ENCODE measurements at places on chromosomes 2 and 18. TPM values are rescaled to one million over a fixed set of nuclear protein-coding genes. Genes with fewer than 3 reads are reported as not detected.

DNA sequence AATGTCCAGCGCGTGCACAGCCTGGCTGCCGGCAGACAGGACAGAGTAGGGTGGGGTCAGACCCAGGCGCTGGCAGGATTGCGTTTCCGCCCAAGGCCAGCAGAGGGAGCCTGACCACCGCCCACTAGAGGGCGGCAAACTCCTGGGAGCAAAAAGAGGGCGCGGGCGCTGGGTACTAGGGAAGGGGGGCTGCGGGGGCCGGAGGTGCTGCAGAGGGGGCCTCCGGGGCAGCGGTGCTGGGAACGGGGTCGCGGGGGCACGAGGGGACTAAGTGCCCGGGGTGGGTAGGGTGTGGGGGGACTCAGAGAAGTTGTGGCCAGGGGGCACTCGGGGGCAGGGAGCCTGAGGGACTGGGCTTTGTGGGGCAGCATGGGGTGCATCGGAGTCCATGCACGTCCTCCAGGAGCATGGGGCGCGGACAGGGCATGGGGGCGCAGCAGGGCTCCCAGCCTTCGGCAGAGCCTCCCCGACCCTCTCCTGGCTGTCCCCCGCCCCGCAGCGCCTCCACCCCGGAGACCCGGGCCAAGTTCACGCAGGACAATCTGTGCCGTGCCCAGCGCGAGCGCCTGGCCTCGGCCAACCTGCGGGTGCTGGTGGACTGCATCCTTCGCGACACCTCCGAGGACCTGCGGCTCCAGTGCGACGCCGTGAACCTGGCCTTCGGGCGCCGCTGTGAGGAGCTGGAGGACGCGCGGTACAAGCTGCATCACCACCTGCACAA, 3.2 kb downstream of the TEKT4 start:
- DNase-seq, result no peak

SLC4A5 gene
- 0.76 TPM for total RNA-seq

DNA sequence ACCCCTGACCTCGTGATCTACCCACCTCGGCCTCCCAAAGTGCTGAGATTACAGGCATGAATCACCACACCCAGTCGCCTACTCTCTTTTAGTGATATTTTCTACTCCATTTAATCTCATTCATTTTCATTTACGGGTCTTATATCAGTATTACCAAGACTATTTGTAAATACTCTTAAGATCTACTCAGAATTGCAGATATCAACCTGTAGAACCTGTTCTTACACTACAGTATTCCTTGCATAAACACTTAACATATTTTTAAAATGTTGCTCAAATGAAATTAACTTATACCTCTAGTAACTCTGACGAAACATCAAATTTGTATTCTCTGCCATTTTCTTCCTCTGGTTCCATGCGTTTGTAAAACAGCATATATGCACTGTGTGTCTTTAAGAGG, 79.3 kb downstream of the C2orf74 start:
- no peak for DNase-seq

DNA sequence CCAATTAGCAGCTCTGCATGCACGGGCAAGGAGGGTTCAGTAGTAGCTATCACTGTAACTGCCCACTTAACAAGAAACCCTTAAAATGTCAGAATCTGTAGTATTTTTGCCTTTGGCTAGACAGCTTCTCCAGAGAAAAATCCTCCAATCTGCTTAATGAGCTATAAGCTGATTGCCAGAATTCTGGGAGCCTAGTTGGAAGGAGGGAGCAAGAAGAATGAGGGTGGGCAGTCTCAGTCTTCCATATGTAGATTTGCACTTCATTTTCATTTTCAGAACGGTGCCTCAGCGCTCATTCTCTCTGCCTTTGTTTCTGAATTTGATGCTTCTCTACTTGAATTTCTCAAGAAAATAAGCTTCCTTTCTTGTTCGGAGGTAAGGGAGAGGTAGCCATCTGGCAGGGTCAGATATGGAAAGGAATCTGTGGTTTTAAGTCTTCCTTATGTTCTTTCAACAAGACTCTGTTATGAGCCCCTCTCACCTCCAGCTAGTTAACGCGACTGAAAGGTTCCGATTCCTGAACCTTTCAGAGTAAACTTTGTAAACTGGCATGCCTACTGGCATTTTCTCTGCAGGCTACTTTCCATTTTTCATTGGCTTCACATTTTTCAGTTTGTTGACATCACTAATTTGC, 53.5 kb downstream of the HNRNPLL start:
- no peak for DNase-seq

PLEKHH2 gene
- 2.3 TPM for total RNA-seq

GRCh38 chr18:25189391-25190185, 162.4 kb downstream of the ZNF521 start:
- DNase-seq, result no peak

- no peak for DNase-seq
Measured at GRCh38 chr2:234394450-234394849, 102.4 kb downstream of the ARL4C start.

- DNase-seq, result no peak
Measured at GRCh38 chr2:100902817-100903405, 83.0 kb downstream of the NPAS2 start.

DNA sequence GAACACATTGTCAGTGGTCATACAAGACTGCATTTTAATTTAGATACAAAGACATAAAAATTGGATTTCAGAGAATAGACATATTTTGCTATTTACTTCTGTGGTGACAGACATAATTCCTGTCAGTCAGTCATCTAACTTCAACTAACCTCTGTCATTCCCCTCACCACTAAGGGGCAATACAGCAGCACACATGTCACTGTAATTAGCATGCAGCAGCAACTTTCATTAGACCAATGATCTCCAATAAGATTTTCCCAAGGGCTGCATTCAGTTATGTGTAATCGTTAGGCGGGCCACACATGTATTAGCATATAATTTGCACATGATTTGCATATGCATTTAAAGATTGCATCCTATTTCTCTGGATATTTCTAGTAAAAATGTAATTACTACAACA, 624.5 kb downstream of the NR4A2 start:
- no peak for DNase-seq

DNA sequence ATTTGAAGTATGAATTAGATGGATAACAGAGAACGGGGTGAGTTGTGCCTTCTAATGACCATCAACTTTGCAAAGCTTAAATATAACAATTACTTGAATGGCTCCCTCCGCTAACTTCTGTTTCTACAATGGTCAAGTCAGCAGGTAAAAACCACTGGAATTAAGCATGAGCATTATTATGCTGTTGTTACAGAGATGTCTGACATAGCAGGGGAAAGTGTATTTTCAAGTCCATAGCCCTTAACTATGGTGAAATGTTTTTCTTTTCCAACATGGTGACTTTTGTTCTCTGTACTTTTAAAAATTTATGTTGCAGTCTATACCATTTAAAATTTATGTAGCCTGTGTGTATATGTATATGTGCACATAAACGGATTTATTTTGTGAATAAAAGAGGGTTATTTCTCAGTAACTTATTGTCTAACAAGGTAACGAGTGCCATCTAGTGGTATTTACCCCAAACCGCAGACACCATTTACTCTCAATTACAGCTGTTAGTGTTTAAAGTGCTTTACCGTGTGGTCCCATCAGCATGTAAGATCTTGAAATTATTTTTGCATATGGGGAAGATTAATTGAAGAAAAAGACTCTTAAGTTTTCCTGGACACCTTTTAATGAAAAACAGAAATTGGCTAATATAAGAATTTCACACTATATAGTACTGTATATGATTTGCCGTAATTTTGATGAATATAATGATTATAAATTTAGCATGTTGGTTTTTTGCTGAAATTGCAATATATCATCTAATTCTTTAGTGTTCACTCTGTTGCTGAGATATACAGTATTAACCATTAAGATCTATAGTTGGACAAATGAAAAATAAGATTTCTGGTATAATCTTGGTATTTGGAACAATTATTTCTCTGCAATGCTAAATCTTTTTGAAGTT, 78.2 kb downstream of the UBE2E3 start:
- no peak for DNase-seq

DNA sequence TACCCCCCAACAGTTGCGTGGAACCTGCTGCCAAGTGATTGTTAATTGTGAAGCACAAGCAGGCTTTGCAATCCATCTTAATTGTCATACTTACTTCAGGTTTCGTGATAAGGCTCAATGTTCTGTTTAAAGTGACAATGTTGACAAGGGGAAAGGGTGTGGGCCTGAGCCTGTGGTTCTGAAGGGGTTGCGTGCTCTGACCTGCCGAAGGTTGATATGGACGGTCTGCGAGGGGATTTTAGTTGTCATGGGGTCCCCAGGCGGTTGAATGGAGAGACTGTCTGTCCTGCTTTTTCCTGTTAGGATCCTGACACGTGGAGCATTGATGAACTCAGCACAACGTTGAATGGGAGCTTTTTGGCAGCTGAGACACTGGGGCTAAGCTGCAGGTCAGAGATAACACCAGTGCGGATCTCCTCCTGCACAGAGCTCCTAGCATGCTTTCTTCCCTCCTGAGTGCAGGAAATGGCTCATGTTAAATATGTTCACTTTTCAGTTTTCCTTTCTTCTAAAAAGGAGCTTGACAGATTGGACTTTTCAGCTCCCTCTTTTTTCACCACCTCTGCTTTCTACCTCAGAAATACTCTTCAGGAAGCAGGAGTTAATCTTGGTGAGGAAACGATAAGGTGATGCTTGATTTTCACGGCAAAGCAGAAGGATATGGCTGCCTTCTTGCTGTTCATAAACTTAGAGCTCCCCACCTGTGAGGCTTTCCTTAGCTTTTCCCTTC, 62.9 kb upstream of the ZEB2 start:
- DNase-seq, result no peak

GRCh38 chr2:39521876-39522517, 84.9 kb upstream of the MAP4K3 start:
- DNase-seq, result no peak

- DNase-seq, result no peak
Measured at GRCh38 chr2:86825693-86826381, 35.1 kb upstream of the CD8A start.

DNA sequence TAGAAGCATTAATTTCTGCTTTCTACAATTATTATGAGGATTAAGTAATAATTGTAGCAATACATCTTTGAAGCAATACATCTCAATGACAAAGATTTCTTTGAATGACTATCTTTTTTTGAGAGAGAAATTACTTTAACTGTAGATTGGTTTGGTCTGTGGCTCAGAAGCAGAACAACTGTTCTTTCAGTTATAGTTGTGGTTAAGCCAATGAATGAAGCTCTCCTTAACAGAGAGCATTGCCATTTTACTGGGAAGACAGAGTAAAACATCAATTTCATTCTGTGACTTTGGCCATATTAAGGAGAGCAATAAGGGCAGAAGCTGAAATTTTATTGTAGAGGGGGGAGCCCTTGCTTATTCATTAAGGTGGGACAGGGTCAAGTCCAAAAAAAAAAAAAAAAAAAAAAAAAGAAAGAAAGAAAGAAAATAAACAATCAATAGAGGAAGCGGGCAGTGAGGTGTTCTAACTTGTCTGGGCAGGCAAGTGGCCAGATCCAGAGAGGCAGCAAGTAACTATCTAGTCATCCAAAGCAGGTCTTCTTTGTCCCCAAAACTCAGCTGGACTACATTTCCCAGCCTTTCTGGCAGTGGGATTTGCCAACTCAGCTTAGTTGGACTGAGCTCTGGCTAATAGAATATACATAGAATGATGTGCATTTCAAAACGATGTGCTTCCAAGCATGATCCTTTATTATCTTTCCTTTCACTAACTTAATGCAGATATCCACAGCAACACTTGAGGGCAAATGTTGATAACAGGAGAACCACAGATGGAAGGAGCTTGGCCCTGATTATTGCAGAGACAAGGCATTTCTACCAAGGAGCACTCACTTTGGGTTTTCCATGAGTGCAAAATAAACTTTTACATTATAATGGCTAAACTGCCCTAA, 462.7 kb upstream of the CDH20 start:
- DNase-seq, result no peak

- no peak for DNase-seq
Measured at GRCh38 chr2:1708476-1709334, 35.6 kb downstream of the PXDN start.

- no peak for DNase-seq
Measured at GRCh38 chr2:78202986-78203670, 681.0 kb upstream of the LRRTM4 start.

TEX51 gene
- total RNA-seq, result not detected

PARD3B gene
- 2.4 TPM for total RNA-seq

DNA sequence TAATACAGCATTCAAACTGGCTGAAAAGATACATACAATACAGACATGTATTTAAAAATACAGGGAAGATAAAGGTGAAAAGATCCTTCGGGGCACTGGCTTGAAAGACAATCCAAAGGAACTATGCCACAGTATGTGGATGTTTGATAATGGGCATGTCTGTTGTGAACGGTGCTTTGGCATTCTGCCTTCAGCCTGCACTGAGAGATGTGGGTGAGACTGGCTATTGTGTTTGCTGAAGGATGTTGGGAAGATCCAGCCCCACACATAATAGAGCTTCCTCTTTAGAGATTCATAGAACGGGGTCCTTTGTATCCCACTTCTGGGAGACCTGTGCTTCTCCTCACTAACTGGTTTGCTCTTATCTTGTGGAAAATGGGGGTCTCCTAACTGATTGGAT, 65.1 kb upstream of the CXCR4 start:
- DNase-seq, result no peak

- no peak for DNase-seq
Measured at GRCh38 chr18:26621161-26622026, 73.0 kb upstream of the KCTD1 start.

AGXT gene
- not detected for total RNA-seq

- no peak for DNase-seq
Measured at GRCh38 chr2:138294451-138294850, 207.1 kb upstream of the SPOPL start.

- DNase-seq, result no peak
Measured at GRCh38 chr18:79540904-79541282, 138.7 kb upstream of the CTDP1 start.

STK17B gene
- 16.5 TPM for total RNA-seq
